ENCODE measurements at places on chromosomes 6 and 20.

DNA sequence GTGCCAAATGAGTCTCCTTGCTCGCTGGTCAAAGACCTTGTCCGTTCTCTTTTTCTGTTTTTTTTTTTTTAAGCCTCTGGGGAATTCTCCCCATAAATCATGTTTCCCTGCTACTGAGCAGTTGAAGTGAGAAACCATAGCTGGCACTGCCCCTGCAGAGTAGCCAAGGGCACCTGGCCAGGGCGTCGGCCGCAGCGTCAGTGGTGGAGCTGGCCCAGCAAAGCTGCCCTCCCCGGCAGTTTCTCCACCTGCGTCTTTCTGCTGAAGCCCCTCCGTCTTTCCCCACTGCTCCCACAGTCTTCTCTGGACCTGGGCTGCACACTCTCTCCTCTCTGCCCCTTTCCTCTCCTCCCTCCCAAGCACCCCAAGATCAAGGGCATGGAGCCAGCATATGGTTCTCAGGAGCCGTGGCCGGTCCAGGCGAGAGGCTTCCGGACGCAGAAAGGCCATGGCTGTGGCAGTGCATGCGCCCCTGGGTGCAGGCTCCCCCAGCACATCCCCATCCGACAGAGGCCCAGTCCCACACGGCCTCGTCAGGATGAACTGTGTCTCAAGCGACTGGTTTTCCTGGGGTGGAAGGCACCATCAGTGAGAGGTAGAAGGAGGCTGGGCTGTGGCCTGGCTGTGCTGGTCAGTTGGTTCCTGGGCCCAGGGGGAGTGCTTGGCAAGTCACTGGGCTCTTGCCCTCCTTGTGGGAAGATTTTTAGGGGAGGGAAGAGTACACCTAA is 218.1 kb downstream of the ERMARD start:
- DNase-seq = no peak

GRCh38 chr6:14699803-14700601 is 545.9 kb upstream of the JARID2 start:
- DNase-seq = no peak

GRCh38 chr6:82022614-82023129 is 224.9 kb downstream of the IBTK start:
- no peak for DNase-seq

DNA sequence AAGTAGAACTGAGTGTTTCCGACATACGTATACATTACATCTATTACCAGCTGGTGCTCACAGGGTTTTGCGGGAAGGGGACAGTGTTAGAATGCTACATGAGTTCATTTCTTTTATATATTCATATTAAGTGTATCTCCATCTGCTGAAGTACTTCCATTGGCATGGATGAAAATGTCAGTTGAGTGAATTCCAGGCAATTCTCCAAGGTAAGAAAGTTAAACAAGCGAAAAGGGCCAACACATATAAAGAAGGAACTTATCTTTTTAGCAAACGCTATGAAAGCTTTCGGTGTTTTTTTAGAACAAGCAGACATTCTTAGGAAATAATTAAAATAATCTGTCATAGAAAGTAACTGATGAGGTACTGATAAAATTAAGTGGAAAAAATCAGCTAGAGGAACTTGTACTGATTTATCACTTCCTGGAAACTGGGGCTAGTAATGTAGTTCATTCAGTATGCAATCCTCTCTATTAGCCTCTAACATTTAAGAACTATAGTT is 34.6 kb downstream of the RNF146 start:
- DNase-seq = no peak

- no peak for DNase-seq
Measured at GRCh38 chr6:45787384-45787783, 228.3 kb downstream of the CLIC5 start.

Data from left kidney (tissue), 8 donors.